ENCODE measurements at places on chromosomes 7 and 10.
A peak's percentile ranks its signal among the peaks of the same experiment; 100 is the strongest.

DNA sequence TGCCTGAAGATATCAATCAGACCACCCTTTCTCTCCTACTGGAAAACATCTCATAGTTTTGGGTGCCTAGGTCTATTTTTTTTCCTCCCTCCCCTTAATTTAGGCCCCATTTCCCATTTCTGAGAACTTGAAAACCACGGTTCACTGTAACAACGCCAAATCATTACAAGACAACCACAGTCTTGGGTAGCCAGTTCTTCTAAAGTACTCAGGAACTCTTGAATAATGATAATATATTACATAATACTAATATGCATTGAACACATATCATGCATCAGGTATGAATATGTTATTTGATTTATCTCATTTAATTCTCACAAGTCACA lies 185.1 kb upstream of the ADO start:
- peak; percentile 52 for DNase-seq

- DNase-seq: no peak
These were observed 166.8 kb upstream of the TBX20 start for GRCh38 chr7:35420656-35421055.

GRCh38 chr10:127880557-127880956 lies 12.2 kb downstream of the CLRN3 start:
- DNase-seq: peak; percentile 82

- DNase-seq: no peak
These were observed 330.6 kb downstream of the PTPRN2 start for GRCh38 chr7:158257001-158257400.

- no peak for DNase-seq
These were observed 151.5 kb upstream of the KLF6 start for GRCh38 chr10:3936422-3937040.

DNA sequence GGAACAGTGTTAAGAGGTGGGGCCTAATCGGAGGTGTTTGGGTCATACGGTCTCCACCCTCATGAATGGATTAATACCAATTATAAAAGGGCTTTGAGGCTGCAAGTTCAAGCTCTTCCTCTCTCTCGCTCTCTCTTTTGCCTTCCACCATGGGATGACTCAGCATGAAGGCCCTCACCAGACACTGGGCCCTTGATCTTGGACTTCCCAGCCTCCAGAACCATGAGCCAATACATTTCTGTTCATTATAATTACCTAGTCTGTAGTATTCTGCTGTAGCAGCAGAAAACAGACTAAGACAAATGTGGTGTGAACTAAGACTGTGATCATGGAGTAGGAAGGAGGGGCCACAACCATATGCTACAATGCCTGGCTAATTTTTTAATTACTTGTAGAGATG lies 7.7 kb downstream of the AIFM2 start:
- DNase-seq: no peak

GRCh38 chr10:110655320-110655719 lies 11.2 kb downstream of the RBM20 start:
- DNase-seq: no peak

GRCh38 chr10:84783386-84783785 lies 455.0 kb downstream of the CCSER2 start:
- DNase-seq: peak; percentile 50

- DNase-seq: no peak
These were observed 14.2 kb downstream of the INSYN2A start for GRCh38 chr10:127182161-127182560.

GRCh38 chr10:87983716-87984115 lies 120.3 kb downstream of the PTEN start:
- no peak for DNase-seq

GRCh38 chr7:121385800-121386179 lies 10.3 kb downstream of the FAM3C start:
- peak; percentile 27 for DNase-seq

- peak; percentile 58 for DNase-seq
These were observed 8.5 kb downstream of the LRRC18 start for GRCh38 chr10:48931188-48931587.

All from NB4 (cell line).